ENCODE measurements at places on chromosomes 5 and 9.
A peak's percentile ranks its signal among the peaks of the same experiment; 100 is the strongest.

DNA sequence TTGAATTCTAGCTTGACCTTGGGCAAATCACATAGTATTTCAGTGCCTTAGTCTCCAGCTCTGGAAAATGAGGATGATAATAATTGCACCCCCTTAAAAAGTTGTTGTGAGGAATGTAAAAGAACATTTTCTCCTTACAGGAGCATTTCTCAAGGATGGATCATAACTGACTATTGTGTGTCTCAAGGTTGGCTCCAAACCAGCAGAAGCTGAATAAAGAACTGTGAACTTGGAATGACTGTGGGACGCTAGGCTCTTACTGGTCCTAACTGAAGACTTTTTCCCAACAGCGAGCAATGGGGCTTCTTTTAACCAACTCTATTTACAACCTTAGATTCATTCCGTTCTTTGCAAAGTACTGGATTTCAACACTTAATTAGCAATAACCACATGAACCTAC lies 26.2 kb upstream of the GLRX start:
- DNase-seq: no peak

GRCh38 chr5:4544049-4544670 lies 596.0 kb upstream of the ADAMTS16 start:
- no peak for DNase-seq

DNA sequence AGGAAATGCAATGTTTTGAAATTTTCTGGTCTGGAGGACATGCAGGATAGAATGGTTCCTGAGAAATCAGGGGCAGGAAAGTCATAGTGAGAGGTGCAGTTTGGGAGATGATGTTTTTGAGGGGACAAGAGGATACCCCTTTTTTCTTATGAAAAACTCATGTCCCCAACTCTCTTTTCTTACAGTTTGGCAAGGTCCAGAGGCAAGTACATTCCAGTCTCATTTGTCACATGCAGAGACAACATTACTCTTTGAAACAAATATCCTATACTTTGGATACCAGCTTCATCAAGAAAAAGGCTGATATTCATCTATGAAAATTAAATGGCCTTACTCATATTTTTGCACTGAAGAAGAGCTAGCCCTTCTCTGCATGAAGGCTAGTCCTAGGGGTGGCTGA lies 48.2 kb downstream of the EQTN start:
- no peak for DNase-seq

- DNase-seq: no peak
Observed at GRCh38 chr9:87662808-87663528, 63.0 kb upstream of the CTSL start.

DNA sequence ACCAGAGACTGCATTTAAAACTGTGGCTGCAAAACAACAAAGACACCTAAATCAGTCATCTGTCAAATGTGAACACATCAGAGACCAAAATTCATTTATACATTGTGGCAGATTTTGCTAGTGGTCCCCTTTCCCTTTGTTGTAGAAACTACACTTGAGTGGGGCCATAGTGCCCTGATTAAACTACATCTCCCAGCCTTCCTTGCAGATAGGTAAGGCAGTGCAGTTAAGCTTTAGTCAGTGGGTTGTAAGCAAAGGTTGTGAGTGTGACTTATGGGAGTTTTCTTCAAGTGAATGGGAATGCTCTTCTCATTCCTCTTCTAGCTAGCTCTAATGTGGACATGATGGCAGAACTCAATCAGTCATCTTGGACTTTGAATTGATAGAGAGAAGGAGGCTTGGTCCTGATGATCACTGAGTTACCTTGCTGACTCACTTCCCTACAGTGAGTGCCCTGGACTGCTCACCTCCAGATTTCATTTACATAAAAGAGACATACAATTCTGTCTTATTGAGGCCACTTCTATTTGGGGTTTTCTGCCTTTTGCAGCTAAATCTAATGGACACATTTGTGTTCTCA lies 35.2 kb upstream of the SPARC start:
- DNase-seq: no peak

- no peak for DNase-seq
Observed at GRCh38 chr5:111151998-111152397, 59.9 kb downstream of the WDR36 start.

DNA sequence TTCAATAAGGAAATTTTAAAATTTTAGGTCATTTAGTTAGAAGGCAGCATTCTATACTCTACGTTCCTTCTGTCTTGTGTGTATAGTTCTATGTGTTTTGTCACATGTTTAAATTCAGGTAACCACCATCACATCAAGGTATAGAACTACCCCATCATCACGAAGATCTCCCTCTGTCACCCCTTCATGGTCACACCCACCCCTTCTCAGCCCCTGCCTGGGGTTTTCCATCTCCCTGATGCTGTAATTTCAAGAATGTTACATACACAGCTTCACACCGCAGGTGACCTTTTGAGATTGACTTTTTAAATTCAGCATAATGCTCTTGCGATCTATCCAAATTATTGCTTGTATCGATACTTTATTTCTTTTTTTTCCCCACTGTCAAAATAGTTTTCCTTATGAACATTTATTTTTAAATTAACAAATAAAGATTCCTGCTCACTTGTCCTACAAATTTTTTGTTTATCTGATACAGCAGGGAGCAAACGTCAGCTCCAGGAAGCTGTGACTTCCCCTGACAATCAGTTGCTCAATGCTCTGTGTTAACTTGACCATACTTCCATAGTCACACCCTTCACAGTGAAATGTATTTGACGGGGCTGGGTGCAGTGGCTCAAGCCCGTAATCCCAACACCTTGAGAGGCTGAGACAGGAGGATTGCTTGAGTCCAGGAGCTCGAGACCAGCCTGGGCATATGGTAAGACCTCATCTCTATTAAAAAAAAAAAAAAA lies 10.2 kb downstream of the BTNL8 start:
- no peak for DNase-seq

DNA sequence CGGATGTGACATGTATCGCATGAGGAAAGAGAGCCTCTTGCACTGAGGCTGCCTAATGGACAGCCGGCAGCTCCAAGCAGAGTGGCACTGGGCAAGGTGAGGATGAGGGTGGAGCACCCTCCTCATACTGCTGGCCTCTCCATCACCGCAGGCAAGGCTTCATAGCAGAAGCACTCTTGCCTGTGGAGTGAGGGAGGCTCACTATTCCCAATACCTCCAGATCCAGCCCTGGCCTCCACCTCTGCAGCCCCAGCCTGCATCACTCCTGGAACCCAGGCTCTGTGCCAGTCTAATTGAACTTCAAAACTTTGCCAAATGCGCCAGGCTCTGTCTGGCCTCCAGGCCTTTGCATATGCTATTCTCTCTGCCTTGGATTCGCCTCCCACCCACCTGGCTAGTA lies 29.7 kb upstream of the ARAP3 start:
- no peak for DNase-seq

DNA sequence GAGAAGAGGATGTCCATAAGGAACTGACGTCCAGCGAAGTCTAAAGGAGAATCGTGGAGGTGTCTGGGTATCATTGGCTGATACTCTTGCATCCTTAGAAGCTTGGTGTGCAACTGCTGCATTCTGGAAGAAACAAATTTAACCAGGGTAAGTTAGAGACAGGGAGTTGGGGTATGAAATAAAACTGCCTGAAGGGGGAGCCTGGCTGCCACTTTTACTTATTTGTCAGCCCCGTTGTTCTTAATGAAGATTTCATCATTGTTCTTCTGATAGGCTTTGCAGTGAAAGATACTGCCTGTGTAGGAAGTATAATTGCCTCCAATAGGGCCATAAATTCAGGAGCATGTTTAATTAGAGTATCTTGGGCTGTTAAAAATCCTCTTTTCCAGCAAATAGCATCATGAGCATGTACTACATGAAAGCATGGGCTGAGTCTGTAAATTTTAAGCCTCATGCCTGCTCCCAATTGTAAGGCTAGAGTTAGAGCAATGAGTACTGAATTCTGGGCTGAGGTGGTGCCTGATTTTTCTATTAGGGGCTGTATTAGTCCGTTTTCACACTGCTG lies 1264.5 kb upstream of the ACO1 start:
- DNase-seq: no peak

DNA sequence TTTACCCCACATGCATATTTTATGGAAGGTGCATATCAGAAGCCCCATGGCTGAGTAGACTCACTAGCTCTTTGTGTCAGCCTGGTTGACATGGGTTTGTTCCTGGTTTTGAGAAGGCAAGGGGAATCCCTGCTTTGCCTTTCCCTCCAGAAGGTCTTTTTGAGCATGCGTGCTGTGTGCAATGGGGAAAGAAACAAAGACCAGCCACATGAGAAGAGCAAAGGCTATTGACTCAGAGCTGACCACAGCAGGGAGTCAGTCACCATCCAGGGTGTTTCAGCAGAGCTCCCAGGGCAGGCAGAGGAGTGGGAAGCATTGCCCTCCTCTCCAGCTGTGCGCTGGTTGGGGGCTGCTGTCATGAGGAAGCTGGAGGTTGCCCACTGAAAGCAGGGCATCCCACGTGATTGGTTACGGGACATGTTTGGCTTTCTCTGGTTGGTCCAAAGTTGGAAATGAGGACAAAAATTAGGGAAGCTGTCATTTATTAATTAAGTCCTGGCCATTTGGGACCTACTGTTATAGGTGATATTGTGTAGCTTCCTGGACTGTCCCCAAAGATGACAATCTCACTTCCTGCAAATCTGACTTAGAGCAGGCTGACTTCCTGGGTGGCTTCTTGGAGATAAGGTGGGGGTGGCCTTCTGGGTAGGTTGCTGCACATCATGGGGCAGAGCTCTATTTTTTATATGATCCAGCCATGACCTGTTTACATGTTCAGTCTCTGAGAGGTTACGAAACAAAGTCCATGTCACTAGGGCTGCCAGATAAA lies 48.9 kb upstream of the TDRD7 start:
- DNase-seq: no peak

DNA sequence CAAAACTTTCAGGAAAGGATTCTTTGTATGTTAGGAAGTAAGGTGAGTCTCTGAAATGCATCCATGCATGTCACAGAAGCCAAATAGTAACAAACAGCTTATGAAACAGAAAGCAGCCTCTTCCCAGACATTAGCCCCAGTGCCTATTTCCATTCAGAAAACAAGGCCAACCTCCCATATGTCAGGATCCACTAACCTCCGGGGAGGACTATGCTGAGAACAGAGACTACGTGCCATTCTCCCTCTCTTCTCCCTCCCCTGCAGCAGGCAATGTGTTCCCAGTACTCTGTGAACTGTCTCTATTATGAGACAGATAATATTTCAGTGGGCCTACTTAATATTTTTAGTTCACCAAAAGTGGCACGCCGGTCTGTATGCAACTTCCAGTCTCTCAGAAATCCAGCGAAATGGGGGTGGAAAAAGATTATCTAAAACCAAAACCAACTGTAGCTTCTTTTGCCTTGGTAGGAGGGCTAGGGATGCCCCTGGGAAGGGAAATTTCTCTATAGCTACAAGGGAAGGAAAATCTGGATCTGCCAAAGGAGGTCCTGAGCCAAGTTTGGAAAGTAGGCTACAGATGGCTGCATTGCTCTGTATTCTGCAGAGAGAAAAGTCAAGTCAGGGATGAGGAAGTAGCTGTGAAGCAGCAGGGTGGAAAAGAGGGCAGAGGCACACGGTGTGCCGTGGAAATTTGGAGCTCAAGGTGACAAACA lies 42.0 kb downstream of the VLDLR start:
- DNase-seq: no peak

GRCh38 chr5:64210866-64211265 lies 45.2 kb downstream of the RNF180 start:
- DNase-seq: no peak

- DNase-seq: peak; percentile 56
Observed at GRCh38 chr5:84564321-84565075, 179.8 kb upstream of the EDIL3 start.

DNA sequence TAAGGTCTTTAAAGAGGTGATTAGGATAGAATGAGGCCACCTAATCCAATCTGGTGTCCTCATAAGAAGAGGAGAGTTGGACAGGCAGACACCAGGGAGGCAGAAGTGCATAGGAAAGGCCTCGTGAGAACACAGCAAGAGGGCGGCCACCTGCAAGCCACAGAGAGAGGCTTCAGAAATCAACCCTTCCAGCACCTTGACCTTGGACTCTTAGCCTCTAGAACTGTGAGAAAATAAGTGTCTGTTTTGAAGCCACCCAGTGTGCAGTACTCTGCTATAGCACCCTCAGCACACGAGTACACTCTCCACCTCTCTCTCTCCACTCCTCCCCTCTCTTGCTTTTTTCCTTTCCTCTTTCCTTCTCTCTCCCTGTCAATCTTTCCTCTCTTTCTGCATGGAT lies 26.8 kb downstream of the NIPAL4 start:
- no peak for DNase-seq

- DNase-seq: no peak
Observed at GRCh38 chr9:2691626-2692025, 25.7 kb upstream of the KCNV2 start.

DNA sequence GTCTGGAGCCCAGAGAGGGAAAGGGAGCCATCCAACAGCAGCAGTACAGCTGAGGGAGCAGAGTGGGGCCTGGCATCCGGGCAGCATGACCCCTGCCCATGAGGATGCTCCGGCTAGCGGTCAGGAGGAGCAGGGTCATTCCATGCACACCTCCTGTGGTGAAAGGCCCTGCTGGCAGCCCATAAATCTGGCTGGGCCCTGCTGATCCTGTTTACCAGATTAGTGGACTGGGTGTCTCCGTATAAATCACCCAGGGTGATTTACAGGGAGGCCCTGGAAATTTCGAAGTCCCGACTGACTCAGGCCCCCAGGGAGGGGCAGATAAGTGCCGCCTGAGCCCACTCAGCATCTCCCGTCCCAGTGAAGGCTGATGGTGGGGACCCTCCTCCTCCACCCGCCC lies 117.6 kb upstream of the HAND1 start:
- DNase-seq: no peak

- DNase-seq: no peak
Observed at GRCh38 chr5:159657771-159658170, 258.5 kb upstream of the ADRA1B start.

- no peak for DNase-seq
Observed at GRCh38 chr5:78927657-78928282, 57.3 kb downstream of the ARSB start.

DNA sequence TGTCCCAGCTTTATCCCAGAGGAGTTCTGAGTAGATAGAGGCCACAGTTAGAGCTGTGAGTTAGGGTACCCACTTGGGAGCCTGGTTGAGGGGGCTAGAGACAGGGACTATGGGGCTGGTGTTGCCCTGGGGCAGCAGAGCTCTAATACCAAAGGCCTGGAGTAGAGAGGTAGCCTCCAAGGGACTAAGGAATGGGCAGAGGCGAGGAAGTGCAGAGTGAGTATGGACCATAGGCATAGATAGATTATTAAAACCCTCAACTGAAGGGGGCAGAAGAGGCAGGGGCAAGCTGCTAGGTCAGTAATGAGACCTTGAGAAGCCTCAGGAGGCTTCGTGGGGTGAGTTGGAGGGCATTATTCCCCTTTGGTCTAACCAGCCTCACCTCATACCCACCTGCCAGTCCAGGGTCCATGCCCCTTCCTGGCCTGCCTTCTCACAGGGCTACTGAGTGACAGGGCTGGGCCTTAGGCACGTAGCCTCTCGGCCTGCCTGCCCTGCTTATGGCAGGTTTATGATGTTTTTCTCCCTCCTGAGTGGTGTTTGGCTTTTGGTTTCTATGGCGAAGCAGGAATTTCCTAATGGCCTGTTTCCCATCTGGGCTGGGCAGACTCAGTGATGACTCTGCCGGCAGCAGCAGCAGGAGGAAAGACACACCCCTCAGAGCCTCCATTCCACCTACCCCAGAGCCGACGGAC lies 8.0 kb downstream of the PDLIM4 start:
- no peak for DNase-seq
